ENCODE measurements at places on chromosomes 5 and 9.

- DNase-seq, result peak; percentile 28
These were observed 36.7 kb upstream of the TIFAB start for GRCh38 chr5:135488727-135489465.

- no peak for DNase-seq
These were observed 1823.9 kb upstream of the CDH9 start for GRCh38 chr5:28862137-28862859.

- DNase-seq, result no peak
These were observed 1253.5 kb upstream of the CDH6 start for GRCh38 chr5:29939988-29940387.

GRCh38 chr5:82408033-82408432, 129.9 kb upstream of the RPS23 start:
- DNase-seq, result no peak

- no peak for DNase-seq
These were observed 27.9 kb downstream of the RHOBTB3 start for GRCh38 chr5:95759005-95759404.

GRCh38 chr5:56774957-56775356, 40.4 kb upstream of the MAP3K1 start:
- no peak for DNase-seq

DNA sequence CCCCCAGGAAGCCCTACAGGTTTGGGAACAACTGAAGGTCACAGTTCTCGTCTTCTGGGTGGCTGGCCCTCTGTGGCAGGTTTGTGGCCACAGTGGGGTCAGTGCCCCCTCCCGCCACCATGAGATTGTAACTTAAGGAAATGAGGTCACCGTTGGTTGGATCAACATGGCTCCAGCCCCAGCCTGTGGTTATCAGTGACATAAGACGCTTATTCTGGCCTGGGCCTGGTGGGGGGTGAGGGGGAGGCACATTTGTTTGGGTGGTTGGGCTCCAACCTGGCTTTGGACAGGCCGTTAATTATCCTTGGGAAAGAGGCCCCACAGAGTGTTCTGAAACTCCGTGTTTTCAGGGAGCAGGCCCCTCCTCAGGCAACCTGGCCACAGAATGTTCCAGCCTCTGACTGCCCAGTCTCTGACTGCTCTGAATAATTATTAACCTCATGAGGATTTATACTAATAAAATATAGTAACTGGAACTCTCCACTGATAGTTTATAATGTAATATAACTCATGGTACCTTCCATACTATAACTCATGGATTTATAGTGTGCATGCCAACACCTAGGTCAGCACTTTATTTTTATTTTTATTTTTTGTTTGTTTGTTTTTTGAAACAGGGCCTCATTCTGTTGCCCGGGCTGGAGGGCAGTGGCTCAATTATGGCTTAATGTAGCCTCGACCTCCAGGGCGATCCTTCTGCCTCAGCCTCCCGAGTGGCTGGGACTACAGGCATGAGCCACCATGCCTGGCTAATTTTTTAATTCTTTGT, 58.0 kb upstream of the RPL26L1 start:
- DNase-seq, result no peak

- DNase-seq, result no peak
These were observed 26.9 kb downstream of the PPP3R2 start for GRCh38 chr9:101567725-101568350.

DNA sequence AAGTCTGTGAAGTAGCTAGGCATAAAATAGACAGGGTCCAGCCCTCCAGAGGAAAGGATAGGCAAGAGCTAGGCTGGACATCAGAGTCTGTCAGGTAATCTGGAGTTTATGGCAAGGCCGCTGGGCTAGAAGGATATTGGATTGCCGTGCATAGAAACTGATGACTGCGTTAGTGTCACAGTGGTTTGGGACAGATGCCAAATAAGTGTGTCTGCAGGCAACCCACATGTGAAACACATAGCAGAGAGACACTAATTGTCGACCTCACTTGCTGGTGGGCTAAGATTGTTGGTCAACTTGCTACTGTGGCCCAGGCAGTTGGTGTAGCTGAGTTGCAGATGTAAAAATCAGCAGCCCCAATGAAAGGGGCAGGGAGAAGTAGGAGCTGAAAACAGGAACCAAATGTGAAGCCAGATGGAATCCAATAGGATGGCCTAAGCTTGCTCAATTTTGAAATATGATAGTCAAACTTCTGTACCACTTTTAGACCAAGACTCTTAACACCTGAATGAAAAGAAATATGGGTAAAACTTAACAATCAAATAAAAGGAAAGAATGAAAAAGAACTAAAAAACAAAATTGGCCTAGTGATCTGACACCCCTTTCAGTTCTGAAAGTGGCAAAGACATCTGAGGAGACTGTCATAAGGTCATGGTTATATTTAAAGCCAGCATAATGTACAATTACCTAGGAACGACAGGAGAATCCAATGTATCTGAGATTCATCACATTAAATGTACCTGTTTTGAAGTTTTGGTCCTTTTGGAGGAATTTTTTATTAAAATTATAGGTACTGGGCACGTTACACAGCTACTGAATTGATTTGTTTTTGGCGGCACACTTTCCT, 243.3 kb upstream of the ACTBL2 start:
- no peak for DNase-seq

DNA sequence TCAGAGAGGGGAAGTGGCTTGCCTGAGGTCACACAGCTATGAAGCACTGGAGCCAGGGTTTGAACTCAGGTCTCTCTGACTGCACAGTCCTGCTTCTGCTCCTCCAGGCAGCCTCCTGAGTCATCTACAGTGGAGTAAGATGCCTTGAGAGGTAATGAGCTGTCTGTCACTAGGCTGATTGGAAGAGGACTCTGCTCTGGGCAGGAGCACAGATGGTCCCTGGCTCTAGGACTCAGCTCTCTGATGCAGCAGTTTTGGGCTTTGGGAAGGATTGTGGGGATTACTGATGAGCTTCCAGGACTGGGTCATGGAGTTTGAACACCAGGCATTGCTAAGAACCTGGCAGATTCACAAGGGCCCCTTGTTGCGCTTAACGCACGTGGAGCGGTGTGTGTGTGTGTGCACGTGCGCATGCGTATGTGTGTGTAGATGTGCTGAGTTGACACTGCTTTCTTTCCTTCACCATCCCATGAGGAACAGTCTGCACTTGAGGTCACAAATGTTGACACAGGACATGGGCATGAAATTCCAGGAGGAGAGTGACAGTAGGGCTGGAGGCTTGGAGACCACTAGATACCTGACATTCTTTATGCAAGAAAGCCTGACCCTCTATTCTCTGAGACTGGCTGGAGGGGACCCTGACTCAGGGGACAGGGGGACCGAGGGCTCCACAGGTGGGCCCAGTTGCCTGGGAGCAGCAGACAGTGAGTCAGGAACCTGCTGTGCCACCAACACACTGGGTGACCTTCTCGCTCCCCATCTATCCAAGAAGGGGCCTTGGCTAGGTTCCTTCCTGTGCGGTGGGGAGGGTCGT, 170.5 kb downstream of the RGS3 start:
- DNase-seq, result no peak

GRCh38 chr5:82728926-82729702, 348.1 kb downstream of the TMEM167A start:
- no peak for DNase-seq

DNA sequence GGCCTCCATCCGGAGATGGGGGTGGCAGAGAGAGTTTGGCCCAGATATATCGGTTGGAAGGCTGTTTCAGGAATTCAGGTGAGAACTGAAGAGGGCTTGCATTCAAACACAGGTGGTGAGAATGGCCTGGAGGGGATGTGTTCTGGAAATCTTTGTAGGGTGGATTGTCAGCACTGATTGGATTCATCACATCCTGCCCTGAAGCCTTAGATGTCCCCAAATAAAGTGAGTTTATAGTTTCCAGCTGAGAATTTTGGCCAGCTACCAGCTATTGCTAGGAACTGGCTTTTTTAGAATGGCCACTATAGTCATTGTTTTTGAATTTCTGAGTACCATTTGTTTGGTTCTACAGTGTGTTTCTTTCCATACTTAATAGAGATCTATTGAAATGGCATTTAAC, 46.1 kb upstream of the ANKH start:
- peak; percentile 15 for DNase-seq

GRCh38 chr5:40121236-40121635, 558.5 kb upstream of the PTGER4 start:
- DNase-seq, result no peak

DNA sequence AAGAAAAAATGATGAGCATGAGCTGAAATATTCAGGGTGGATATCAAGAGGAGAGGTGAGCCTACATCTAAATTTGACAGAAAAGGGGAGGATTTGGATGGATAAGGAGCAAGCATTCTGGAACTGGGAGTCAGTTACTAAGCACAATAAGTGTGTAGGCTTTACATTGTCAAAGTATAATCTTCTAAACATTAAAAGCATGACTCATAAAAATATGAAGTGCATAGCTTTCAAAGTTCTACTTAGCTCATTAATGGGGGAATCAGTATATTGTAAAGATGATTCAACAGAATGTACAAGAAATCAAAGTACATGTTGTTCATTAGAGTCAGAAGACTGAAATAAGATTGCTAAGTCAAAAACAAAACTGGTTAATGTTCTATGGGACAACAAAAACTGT, 248.0 kb upstream of the GAS1 start:
- DNase-seq, result no peak

GRCh38 chr9:129456549-129457324, 164.2 kb downstream of the C9orf50 start:
- DNase-seq, result no peak

- no peak for DNase-seq
These were observed 41.6 kb downstream of the ADAMTS12 start for GRCh38 chr5:33850100-33850594.

DNA sequence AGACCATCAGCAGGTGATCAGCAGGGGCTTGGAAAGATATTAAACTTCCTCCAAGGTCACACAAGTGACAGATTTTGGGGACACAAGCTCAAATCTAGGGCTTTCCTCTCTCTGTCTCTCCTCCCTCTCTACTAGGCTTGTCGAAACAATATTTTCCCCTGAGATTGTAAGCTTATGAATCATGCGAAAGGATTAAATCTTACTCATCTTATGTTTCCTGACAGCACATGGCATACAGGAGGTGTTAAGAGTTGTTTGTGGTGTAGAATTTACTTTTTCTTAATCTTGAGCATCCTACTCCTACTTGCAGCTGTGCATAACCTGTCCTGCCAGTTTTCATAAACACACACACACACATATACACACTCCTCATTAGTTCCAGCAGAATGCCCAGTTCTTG, 186.3 kb downstream of the MARCHF11 start:
- DNase-seq, result no peak

- DNase-seq, result no peak
These were observed 562 bp upstream of the CCDC187 start for GRCh38 chr9:136304456-136304855.

- peak; percentile 22 for DNase-seq
These were observed 8.1 kb upstream of the PTPN3 start for GRCh38 chr9:109506097-109506712.

DNA sequence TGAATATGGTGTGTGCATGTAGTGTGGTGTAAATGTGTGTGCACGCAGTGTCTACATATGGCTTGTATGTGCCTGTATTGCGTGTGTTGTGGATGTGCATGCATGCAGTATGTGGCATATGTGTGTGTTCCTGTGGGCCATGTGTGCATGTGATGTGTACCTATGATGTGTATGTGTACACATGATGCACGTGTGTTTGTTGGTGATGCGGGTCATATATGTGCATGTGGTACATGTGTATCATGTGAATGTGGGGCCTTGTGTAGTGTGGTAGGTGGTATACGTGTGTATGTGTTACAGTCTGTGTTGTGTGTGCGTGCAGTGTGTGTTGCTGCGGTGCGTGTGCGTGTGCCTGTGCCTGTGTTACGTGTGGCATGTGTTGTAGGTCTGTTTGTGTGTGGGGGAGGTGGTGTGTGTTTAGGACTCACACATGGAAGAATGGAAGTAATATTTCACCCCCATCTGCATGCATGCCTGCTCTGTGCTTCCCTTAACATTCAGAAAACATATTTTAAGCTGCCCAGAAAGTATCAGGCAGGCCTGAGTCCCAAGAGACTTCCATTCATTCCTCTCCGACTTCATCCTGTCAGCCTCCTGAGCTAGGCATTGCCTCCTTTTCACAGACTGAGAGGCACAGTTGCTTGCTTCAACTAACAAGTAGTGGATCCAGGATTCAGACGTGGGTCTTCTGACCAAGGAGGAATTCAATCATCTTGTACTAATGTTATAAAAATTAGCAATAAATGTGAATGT, 55.4 kb upstream of the RUFY1 start:
- no peak for DNase-seq

DNA sequence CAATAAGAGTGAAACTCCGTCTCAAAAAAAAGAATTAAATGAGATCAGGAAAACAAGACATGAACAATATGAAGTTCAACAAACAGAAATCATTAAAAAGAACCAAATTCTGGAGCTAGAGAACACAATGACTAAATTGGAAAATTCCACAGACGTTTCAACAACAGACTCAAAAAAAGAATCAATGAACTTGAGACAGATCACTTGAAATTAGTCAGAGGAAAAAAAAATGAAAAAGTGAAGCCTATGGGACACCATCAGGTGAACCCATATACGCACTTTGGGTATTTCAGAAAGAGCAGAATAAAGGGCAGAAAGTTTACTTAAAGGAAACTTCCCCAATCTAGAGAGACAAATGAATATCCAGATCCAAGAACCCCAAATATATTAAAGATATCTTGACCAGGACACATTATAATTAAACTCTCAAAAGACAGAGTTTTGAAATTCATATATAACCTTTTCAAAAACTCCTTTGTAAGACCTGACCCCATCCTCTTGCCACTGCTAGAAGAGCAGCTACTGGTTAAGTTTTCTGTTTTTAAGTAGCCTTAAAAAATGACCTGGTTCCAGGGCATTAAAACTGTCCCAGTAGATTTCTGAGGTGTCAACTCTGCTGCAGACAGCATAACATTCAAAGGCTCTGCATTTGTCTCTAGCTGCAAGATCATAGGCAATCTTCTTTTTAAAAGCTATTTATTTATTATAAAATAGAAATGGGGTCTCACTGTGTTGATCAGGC, 7.7 kb upstream of the MATR3 start:
- DNase-seq, result no peak

DNA sequence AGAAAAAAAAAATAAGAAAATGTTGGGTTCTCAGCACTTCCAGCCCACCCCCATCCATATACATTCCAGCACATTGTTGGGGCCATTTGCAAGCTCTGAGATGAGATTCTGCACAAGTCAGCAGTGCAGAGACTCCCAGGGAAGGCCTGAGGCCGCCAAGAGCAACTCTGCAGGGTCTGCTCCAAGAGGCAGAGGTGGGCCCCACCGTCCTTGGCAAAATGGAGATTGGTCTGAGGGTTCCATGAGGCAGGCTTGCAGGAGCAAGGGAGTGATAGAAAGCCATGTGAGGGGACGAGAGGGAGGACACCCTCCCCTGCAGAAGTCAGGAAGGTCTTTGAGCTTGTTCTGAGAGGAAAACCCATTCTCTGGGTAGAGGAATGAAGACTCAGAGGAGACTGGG, 51.9 kb upstream of the SAP30L start:
- no peak for DNase-seq

- no peak for DNase-seq
These were observed 34.8 kb upstream of the IFNK start for GRCh38 chr9:27489087-27489876.
